ENCODE measurements at places on chromosomes 7 and 10.
A peak's percentile ranks its signal among the peaks of the same experiment; 100 is the strongest.

DNA sequence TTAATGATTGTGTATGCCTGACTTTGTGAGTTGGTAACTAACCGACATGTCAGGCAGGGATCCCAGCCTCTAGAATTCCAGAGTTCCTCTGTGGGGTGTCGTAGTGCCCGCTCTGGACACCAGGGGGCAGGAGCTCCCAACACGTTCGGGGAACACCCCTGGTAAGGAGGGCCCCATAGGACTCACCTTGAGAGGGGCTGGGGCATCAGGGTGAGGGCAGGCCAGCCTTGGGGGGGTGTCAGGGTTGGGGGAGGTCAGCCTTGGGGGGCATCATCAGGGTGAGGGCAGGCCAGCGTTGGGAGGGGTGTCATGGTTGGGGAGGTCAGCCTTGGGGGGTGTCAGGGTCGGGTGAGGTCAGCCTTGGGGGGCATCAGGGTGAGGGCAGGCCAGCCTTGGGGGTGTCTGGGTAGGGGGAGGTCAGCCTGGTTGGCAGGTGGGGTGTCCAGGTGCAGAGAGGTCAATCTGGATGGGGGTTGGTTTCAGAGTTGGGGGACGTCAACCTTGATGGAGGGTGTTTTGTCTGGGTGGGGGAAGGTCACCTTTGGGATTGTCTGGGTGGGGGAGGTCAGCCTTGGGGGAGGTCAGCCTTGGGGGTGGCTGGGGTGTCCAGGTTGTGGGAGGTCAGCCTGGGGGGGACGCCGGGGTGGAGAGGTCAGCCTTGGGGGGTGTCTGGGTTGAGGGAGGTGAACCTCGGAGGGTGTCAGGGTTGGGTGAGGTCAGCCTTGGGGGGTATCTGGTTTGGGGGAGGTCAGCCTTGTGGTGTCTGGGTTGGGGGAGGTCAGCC lies 45.6 kb upstream of the SUN1 start:
- peak; percentile 73 for DNase-seq

DNA sequence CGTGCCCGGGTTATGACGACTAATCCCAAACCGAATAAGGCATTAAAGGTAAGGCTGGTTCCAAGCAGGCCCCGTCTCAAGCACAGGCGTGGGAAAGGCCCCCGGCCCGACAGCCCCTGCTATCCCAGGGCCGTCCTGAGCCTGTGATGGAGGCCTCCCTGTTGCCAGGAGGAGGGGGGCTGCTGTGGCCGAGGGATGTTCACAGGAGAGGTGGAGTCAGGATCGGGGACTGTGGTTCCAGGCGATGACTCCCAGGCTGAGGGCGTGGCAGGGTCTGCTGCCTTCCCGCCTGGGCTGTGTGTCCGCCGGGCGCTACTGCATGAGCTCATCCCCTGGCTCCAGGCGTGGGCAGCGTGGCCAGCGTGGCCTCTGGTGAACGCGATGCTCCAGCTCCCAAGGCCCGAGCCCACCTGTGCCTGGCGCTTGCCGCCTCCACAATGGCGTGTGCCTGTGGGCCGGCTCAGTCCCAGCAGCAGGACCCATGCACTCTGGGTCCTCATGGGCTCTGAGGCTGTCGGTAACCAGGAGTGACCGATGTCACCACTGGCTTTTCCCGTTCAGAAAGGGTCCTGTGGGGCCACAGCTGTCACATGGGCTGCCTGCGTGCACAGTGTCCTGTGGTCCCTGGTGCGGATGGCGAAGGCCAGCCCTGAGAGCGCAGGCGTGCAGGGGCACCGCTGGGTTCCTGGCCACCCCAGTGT lies 8.8 kb downstream of the MAFK start:
- DNase-seq: no peak

DNA sequence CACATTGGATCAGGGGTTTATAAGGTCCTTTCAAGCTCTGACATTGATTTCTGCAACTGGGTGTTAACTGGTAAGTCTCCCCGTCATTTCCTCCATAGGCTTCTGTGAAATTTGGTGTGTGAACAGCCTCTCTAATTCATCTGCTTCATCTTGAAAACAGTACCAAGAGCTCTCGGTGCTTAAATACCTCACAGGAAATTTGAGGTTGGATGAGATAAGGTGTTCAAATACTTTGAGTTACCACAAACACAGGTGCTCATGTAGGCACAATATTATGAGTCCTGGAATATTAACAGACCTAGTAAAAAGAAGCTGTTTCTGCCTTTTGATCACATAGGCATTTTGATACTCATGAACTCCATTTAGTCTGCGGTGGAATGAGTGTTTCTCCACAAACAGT lies 85.2 kb downstream of the RTKN2 start:
- DNase-seq: no peak

- no peak for DNase-seq
Measured at GRCh38 chr7:51352174-51353100, 35.8 kb upstream of the COBL start.

DNA sequence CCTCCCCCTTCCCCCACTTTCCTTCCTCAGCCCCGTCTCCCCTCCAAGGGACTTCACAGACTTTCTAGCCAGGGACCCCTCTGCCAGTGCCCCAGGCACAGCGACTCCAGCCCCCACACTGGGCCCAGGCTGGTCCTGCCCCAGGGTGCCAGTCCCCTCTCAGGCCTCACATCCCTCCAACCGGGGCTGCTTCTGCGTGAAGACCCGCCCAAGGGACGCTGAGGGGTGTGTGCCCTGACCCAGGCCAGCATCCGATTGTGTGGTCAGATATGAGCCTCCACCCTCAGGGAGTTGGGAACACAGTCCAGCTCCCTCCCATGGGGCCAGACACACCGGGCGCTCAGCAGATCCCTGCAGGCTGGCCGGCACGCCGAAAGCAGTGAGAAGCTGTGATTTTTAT lies 97.0 kb downstream of the MICALL2 start:
- DNase-seq: no peak

DNA sequence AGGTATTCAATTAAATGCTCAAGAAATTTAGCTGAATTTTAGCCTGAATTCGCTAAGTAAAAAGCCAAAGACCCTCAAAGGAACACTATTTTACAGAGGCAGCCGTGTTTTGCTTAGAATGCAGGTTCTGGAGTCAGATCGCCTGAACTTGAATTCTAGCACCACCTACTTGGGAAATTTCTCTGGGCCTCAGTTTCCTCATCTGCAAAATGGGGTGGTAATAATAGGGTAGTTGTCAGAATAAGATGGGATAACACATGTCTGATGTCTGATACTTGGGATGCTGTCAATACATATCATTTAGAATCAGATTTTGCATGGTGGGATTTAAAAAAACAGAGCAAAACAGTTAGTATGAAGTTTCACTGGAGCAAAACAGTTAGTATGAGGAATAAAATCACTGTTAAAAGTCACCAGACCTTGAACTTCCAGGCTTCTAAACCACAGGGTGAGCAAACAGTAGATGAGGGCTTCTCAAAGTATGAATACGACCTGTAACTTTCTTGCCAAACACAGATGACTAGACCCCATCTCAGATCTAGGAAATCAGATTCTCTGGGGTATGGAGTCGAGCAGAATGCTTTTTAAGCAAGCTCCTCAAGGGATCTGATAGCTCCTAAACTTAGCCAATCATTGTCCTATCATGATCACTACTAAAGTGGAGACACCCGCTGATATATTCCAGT lies 75.4 kb downstream of the ATXN7L1 start:
- no peak for DNase-seq

DNA sequence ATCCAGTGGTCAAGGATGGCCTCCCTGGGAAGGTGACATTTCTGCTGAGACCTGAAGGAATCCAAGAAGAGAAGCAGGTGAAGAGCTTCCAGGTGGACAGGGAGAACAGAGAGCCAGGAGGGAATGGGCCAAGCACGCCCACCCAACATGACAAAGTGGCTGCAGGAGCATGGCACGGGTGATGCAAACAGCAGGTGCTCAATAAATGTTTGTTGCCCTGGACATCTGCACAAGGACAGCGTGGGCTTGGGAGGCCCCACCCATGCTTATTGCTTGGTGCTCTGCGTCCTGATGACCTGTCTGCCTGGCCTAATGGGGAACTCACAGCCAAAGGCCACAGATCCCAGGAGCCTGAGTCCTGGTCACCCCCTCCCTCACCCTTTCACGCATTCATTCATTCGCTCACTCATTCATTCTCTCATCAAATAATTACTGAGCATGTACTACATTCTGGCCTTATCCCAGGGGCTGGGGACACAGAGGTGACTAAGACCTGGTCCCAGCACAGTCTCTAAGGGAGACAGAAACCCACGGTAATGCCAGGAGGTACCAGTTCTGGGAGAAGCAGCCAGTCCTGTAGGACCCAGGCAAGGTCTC lies 13.1 kb downstream of the RHBDD2 start:
- no peak for DNase-seq

GRCh38 chr10:103227416-103227815 lies 18.3 kb upstream of the RPEL1 start:
- no peak for DNase-seq

DNA sequence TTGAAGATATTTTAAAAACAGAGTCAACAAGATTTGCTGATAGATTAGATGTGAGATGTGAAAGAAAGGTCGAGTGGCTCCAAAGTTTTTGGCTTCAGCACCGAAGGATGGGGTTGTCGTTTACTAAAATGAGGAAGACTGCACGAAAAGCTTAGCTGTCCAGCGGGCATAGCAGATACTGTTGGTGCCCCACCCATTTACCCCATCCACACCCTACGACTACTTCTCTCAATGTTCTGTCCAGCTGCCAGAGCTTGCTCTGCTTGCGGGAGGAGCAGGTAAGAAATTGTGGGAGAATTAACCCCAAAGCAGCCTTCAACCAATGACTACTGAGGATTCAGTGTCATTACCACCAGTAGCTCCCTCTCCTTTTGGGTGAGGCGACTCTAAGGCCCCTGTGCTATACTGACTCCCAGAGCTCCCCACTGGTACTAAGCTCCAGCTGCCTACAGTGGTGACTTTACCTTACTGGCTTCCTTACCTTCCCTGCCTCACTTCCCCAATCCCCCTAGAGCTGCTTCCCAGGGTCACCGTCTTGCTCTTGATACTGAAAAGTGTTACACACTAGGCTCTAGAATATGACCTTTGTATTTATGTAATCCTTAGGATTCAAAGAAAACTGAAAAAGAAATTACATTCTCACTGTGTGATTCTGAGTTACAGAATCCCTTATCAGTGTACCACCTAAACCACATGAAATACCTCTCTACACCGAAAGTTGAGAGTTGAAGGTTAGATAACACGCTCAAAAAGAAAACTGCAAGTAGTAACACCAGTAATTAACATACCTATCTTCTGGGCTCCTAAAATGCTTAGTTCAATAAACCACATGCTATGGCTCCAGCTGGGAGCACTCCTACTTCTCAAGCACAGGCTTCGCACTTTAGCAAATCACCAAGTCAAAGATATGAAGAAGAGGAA lies 22.3 kb downstream of the CACUL1 start:
- no peak for DNase-seq

GRCh38 chr7:44158873-44159631 lies 17.9 kb upstream of the MYL7 start:
- DNase-seq: no peak

DNA sequence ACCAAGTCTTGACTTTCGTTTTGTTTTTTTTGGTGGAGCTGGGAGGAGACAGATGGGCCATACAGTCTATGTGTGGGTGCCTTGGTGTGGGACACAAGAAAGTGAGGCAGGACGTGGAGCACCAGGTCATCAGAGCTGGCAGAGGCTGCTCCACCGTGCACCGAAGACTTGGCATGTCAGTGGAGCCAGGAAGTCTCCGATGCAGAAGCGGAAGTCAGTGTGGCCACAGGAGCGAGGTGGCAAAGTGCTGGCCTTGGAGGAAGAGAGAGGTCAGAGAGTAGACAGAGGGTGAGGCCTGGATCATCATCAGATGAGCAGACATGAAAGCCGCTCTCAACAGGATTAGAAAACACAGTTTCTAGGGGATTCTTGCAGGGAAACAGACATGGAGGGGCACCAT lies 116.8 kb downstream of the MGMT start:
- DNase-seq: no peak

DNA sequence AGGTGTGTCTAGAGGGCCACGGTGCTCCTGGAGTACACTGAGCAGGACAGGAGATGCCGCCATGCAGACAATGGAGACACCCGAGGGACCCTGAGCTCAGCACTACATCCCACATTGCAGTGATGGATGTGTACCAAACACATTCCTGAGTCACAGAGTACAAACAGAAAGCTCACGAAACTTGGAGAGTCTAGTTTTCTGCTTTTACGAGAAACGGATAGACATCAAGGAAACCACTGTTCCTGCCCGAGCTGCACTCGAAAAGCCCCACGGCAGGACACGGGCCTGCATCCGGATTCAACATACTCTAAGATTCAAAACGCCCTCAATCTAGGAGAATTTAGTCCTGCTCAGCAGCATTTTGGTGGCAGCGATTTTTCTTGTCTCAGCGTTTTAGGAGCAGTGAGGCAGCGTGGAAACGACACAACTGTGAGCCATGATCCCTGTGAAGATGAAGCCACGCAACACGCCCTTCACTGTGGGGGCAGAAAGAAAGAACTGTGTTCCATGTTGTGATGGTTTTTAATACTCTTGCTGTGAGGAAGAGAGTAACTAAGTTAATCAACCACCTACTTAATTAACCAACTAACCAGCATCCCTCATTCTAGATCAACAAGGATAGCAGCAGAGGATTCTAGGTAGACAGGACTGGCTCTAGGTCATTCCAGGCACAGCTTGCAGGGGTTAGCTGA lies 3.2 kb downstream of the TNS3 start:
- DNase-seq: no peak

DNA sequence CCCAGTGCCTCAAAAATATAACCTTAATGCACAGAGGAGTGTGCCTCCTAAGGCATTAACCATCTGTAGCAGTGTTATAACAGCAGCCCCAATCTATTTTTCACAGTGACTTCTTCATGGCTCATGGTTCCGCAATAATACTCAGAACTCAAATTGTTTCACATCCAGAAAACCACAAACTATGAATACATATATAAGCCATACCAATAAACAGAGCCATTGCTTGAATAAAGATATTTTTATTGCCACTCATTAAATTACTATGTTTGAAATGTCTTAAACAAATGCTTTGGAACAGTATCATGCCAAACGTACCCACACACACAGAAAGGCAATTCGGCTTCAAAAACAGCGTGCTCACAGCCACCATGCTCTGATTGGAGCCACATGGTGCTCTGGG lies 629.3 kb upstream of the NRP1 start:
- no peak for DNase-seq

- DNase-seq: peak; percentile 4
Measured at GRCh38 chr10:92757066-92757710, 67.4 kb downstream of the HHEX start.

GRCh38 chr10:80252296-80252887 lies 37.1 kb downstream of the MAT1A start:
- no peak for DNase-seq

DNA sequence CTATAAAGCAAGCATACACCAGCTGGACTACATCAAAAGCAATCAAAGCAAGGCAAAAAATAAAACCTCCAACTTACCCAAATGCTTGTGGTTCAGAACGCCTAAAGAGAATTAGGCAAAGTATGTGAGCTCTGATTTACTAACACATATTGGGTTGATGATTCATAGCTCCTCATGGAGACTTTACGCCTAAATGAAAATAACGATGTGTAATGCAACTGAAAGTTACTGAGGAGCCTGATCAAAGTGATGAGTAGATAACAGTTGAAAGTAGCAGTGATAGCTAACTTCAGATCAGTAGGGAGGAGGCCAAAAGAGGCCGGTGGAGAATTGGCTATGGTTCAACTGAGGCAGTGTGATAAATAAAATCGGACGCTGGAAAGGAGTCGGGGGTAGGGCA lies 85.0 kb downstream of the MPP7 start:
- DNase-seq: no peak

Measured in NCI-H446 (cell line).